Kasumi-1 (cell line): ENCODE measurements at places on chromosomes 2 and 18.

- DNase-seq, result no peak
Measured at GRCh38 chr18:48803951-48804855, 146.6 kb downstream of the SMAD7 start.

- DNase-seq, result no peak
Measured at GRCh38 chr2:197209246-197209645, 101.3 kb downstream of the ANKRD44 start.

DNA sequence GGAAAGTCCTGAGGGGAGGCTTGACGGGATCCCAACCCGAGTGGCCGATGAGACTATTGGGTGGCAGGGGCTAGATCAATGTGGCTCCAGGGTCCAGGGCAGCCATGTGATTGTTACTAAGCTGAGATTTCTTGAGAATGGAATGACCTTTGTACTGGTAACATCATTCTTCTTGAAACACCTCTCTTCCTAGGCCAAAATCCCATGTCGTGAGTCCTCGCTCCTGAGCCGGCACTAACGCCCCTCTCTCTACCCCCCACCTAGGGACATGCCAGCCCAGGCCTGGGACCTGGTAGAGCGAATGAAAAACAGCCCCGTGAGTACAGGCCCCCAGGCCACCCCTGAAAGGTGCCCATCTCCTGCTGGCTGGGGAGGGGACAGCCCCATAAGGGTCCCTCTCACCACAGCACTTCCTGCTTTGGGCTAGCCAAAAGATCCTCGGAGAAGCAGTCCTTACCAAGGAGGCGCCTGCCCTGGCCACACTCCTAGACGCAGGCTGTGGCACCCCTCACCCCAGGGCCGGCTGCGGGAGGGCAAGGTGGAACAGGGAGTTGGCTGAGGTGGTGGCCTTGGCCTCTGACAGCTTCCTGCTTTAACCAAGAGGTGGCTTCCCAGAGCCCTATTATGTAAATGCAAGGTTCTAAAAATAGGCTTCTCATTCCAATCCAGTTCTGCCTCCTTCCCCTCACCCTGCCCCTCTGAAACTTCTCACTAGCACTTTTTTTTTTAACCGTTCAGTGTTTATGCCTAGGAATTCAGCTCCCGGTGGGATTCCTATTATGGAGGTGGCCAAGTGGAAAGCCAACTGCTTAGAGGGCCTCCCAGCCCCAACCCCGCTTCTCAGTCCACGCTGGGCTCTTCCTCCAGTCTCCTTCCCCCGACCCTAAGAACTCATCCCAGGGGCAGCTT, 126.6 kb upstream of the PPP1CB start:
- DNase-seq, result peak; percentile 64

DNA sequence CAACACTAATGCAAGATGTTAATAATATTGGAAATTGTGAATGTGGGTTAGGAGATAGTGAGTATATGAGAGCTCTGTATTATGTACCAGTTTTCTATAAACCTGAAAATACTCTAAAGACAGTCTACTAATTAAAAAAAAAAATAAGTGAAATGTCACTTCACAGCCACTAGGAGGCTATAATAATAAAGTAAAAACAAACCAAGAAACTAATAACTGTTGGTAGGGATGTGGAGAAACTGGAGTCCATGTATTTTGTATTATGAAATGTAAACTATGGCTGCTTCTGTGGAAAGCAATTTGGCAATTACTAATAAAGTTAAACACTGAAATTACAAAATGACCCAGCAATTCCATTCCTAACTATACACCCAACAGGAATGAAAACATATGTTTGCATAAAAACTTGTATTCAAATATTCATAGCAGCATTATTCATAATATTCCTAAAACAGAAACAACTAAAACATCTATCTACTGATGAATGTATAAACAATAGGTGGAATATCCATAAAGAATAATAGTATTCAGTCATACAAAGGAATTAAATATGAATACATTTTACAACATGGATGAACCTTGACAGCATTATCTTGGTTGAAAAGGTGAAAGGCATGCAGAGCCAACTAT, 36.2 kb downstream of the CCDC178 start:
- DNase-seq, result peak; percentile 35

GRCh38 chr2:179181002-179181401, 83.6 kb downstream of the SESTD1 start:
- no peak for DNase-seq

DNA sequence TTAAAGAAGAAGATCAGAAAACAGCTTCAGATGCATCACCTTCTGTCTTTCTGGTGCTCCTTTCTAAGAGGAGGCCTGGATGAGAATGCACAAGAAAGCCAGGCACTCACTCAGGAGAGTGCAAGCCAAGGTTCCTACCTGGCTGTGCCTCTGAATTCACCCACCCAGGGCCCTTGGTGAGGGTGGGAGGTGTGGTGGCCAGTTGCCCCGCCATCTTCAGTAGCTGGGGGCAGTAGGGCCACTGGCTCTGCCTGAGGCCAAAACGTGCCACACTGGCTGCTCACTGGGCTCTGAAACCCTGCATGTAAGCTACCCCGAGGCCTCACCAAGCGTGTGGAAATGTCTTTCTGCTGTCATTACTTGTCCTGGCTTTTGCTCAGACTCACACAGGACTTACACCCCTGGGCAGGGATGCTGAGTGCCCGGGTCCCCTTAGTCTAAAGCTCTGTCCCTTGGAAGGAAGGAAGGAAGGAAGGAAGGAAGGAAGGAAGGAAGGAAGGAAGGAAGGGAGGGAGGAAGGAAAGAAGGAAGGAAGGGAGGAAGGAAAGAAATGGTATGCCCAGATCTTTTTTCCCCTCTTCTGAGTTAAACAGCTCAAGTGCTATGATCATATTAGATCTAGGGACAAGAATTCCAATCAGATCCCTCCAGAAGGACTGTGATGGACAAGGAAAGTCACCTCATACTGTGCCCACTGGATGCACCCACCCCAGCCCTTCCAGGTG, 8.5 kb upstream of the LBH start:
- DNase-seq, result no peak

GRCh38 chr2:52475590-52475989, 1292.0 kb upstream of the CHAC2 start:
- no peak for DNase-seq

- DNase-seq, result no peak
Measured at GRCh38 chr18:74856928-74857327, 259.3 kb downstream of the ZNF407 start.

DNA sequence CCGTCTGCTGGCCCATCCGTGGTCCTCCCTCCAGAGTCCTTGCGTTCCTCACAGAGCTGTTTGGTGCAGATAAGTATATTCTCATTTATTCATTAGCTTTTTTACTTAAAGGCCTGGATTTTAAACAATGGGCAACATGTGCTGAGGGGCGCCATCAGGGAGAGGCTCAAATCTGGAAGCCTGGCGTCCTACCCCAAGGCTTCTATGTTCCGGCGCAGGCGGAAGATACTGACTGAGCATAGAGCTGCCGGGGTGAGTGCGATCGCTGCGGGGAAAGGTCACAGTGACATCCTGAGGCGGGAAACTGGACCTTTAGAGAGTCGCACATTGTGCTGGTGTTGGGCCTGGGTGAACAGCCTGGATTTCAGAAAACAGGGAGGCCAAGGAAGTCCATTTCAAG, 130.6 kb upstream of the PXDN start:
- DNase-seq, result no peak

DNA sequence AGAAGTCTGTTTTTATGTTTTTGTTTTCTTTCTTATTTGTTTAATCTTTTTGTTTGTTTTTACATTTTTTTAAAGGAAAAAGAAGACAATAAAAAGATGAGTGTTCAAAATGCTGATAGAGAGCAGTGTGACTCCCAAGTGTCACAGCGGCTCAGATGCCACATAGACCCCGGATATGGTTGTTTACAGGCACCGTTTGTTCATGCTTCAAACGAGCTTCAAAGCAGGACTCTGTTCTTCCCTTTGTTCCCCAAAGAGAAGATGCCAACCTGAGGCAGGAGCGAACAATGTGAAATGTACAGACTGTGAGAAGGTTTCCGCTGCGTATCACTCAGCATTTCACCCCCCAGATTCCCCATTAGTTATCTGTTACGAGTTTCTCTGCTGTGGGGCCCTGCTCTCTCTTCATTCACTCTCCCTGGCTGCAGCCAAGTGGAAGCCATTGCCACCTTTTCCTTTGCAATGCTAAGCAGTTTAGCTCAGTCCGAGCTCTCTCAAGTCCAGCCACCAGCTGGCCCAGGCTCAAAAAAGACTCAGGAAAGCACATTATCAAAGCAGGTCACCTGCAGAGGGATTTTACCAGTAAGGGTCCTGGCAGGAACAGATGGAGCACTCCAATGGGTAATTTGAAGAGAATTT, 36.4 kb upstream of the PHLPP1 start:
- no peak for DNase-seq

DNA sequence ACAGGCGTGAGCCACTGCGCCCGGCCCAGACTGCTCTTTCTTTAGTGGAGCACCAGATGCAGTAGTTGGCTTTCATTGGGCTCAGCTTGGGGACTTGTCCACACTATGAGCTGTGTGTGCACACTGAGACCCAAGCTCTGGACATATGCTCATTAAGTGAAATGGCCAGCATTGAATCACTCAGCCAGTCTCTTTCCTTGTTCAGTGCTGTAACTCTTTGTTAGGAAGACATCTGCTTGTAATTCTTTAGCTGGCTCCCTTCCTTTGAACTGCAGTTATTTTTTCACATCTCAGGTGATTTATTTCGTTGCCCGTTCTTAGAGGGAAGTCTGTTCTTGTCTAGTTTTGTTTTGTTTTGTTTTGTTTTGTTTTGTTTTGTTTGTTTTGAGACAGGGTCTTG, 70.5 kb downstream of the CAB39 start:
- no peak for DNase-seq

- no peak for DNase-seq
Measured at GRCh38 chr2:68428126-68428525, 39.0 kb downstream of the FBXO48 start.

- DNase-seq, result no peak
Measured at GRCh38 chr18:44741511-44741910, 60.8 kb downstream of the SETBP1 start.

DNA sequence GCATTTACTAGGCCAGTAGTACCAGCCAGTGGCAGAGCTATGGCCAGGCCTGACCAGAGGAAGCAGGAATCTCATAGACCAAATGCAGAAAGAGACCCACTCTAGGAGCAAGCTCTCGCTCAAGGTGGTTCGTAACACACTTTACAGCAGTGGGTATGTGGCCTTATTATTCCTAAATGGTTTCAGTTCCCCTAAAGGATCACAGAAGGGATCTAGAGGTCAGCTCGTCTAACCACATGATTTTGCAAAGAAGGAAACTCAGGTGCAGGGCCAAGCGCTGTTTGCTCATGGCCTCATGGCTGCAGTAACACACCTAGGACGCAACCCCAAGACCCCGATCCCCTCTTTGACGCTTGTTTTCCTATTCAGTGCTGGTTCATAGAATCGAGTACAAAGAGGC, 65.5 kb upstream of the ATG16L1 start:
- DNase-seq, result no peak

DNA sequence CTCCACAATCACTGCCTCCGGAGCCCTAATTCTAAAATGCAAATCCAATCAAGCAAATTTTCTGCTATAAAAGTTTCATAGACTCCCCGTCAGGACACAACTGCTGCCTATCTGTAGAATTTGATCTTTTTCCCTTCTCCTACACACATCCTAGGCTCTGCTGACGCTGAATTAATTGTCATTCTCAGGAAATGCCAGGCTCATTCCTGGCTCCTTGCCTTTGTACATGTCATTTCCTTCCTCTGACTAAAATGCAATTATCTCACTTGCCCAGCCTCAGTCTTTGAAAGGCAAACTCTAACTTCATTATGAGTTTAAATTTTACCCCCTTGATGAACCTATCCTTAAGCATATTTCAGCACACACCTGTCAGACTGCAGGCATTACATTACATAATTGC, 844.9 kb upstream of the CRIM1 start:
- no peak for DNase-seq

- peak; percentile 67 for DNase-seq
Measured at GRCh38 chr18:79951545-79952455, at the start of gene SLC66A2. Gene SLC66A2, minus strand, starts transcription at chr18:79951653. Its CDS starts 727 bp downstream, at chr18:79950926.

- DNase-seq, result no peak
Measured at GRCh38 chr2:46119453-46119852, 177.8 kb upstream of the EPAS1 start.

DNA sequence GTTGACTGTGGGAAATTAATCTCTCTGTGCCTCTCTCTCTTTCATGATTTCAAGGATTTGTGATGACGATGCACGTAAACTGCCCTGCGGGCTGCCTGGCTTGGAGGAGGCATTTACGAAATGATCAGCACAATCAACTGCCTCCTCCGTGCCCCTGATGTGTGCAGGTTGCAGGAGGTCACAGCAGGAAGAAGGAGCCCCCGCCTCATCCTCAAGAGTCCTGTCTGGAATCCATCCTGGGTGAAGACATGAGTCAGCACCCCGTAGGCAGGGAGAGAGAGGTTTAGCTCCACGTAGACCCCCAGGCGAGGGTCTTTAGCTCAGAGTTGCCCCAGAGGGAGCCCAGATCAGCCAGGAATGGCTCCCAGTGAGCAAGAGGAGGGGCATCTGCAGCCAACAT, 17.1 kb upstream of the TEX51 start:
- no peak for DNase-seq
